Activated CD8-positive, alpha-beta memory T cell treated with anti-CD3 and anti-CD28 coated beads for 4 hours (primary cell): ENCODE measurements at places on chromosomes 6 and 20.

- no peak for DNase-seq
These were observed 86.3 kb upstream of the PMEPA1 start for GRCh38 chr20:57795977-57796560.

DNA sequence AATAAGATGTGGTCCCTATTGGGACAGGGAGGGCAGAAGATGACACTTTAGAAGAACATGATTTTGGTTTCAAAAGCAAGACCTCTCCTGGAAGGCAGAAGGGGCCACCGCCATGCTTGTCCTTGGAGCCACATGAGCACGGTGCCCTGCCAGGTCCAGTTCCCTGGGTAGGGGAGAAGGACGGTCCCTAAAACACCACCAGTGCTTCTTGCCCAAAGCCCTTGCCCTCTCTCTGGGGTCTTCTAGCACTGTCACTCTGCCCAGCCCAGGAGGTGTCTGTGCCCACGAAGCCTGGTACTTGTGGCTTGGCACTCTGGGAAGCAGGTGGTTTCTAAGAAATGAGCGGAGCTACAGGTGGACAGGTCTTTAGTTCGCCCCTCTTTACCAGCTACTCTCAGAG, 46.0 kb downstream of the PLCG1 start:
- DNase-seq, result no peak

DNA sequence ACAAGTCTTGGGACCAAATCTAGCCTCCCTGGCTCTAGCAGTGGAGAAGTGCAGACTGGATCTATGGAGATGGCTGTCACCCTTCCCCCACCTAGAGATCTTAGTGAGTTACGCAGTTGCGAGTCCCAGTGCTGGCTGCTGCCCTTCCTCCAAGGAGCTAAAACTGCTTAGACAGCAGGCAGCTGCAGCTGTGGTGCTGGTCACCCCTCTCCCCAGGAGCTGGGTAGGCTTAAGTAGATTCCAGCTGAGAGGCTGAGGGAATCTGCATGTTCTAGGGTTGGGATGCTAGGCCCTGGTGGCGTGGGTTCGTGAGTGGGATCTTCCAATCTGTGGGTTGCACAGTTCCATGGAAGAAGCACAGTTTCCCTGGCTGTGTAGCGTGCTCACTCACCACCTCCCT, 120.2 kb downstream of the SLC35B3 start:
- DNase-seq, result no peak

DNA sequence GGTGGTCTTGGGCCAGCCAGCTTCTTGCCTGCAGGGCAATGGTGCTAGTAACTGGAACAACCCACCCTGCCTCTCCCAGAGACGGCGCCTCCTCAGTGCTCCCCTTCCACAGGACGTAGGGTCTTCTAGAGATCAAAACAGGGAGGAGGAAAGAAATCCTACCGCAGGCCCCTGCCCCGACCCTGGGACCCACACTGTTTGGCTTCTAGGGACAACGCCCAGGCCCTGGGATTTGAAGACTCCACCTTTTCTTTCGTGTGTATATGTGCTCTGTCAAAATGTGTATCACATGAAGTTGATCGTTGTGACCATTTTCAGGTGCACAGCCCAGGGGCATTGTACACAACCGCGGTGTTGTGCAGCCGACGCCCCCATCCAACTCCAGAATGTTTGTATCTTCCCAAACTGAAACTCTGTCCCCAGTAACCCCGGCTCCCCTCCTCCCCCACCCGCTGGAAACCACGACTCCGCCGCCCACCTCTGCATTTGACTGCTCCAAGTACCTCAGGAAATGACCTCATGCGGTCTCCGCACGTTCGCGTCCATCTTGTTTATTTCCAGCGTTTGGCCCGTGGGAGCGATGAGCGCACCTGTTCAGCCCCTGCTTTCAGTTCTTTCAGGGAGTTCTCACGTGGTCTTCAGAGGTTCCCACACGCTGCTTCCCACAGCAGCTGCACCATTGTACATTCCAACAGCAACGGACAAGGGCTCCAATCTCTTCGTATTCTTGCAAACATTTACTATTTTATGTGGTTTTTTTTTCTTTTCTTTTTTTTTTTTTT, 3.4 kb upstream of the BHLHE23 start:
- peak; percentile 49 for DNase-seq

- no peak for DNase-seq
These were observed 921.9 kb upstream of the EYS start for GRCh38 chr6:66628917-66629316.

DNA sequence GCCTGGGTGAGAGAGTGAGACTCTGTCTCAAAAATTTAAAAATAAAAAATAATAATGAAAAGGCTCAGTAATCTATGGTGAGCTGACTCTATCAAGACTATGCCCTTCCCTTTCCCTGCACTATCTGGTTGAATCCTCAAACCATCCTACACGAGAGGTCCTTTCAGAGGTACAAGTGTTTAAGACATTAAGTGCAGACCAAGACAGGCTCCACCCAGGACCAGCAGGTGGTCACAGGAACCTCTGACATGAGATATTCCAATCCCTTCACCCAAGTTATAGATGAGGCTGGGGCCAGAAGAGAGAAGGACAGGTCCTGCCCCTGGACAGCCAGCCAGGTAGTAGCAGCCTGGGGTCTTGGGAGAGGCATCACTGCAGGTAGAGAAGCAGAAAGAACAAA, 182.6 kb downstream of the NFATC2 start:
- no peak for DNase-seq

DNA sequence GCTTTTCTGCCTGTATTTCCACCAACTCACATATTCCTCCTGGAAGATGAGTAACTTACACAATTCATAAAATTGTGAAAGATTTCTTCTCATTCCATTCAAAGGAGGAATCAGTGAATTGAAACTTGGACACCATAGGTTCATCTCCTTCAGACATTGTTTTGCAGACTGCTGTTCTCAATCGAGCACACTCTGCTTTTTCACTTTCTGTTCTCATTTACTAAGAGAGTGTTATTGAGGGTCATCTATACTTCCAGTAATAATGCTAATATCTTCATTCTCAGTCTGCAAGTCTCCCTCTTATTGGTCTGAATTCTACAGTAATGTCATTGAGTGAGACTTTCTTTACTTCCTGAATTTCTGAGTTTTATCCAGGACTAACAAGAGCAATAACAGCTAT, 67.5 kb upstream of the FUT9 start:
- DNase-seq, result no peak

DNA sequence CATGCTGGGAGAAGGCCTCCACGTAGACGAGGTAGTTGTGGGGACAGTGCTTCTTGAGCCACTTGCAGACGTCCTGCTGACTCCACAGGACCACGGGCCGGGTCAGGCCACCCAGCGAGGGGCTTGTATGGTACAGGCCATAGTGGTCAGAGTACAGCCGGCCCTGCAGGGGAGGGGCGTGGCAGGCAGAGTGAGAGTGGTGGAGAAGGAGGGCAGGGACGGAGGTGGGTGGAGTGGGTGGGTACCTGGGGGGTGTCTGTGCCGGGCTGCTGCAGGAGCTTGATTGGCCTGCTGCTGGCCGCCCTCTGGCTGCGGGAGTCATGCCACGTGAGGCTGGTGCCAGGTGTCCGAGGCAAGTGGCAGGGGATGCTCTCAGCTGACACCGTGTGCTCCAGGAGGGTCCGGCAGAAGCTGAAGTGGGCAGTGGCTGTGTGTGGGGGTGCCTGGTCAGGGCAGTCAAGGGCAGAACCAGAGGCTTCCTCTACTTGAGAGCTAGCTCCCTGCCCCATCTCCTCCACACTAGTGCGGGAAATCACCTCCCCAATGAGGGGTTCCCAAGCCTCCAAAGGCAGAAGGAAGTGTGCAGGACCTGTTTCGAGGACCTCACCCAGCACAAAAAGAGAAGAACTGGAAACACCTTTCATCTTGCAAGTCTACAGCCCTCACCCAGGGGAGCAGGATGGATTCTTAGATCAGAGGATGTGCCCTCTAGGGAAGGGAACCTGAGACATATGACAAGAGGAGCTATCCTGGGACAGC, 2.3 kb downstream of the SAMD10 start:
- DNase-seq, result no peak

DNA sequence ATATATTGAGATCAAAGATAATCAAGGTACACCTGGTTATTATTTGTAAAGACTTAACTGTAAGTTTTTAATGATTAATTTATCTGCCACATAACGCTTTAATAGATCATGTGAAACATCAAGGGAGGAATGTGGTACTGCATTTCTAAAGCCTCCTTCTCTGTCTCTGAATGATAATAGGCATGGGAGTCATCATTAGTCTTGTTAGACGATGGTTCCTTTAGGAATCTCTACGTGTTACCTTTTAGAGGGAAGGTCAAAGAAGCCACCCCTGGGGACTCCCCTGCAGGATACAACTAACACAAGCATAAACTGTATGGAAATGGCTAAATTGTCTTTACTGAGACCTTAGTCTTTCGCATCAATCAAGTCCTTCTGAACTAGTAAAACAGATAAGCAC, 173.6 kb upstream of the MCHR2 start:
- no peak for DNase-seq

GRCh38 chr6:160004018-160004417, 35.1 kb downstream of the IGF2R start:
- no peak for DNase-seq

GRCh38 chr6:150299873-150300485, 68.8 kb upstream of the IYD start:
- no peak for DNase-seq
